ENCODE measurements at places on chromosomes 7 and 10.

- DNase-seq = no peak
Measured at GRCh38 chr7:150432915-150433892, 17.2 kb upstream of the GIMAP8 start.

GRCh38 chr10:132245056-132245455 is 58.3 kb downstream of the DPYSL4 start:
- no peak for DNase-seq

DNA sequence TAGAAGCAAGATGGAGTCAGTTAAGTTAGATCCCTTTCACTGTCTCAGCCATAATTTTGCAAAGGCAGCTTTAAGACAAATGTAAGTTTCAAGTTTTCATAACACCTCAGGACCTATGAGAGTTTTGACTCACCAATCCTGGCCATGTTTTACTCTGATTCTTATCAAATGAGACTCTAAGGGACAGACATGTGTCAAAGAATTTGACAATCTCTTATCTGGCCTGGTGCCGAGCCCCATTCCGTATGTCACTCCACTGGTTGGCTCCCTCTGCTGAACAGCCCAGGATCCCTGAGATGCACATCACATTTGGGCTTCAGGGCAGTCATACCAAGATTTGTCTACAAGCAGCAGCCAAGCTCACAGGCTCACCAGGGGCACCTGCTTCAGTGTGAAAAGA is 187.6 kb upstream of the STK17A start:
- no peak for DNase-seq

- DNase-seq = no peak
Measured at GRCh38 chr10:3571310-3571825, 213.6 kb downstream of the KLF6 start.

DNA sequence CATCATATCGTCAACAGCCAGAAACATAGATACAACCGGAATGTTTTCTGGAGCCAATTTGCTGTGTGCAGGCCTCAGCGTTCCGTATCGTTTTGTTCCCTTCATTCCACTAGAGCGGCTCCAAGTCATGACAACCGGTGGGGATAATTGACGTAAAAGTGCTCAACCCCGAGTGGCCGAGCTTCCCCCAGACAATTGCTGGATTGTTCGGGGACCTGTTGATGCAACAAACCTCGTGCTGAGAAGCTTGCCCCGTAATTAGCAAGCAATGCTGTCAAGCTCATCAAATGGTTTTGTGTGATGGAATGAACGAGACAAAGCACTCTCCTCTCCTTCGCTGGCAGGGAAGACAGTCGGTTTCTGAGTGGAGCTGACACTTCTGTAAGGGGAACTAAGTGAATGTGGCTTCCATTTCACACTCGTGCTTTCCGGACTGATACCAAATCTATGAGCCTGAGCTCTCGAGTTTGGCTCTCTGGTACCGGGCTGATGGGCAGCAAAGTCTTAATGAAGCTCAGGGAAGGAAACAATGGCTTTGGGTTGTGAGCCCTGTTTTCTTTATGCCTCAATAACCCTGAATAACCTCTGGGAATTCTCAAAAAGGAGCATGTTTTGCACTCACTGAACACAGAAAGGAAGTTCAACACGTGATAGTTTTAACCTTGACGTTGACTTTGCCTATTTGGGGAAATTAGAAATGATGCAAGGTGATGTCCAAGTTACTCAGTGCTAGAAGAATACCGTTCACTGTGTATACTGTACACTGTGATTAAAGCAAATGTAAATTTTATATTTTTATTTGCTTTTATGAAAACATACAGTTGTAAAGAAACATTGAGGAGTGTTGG is 220.5 kb downstream of the BAMBI start:
- DNase-seq = no peak

GRCh38 chr7:88922944-88923343 is 127.4 kb upstream of the TEX47 start:
- no peak for DNase-seq

DNA sequence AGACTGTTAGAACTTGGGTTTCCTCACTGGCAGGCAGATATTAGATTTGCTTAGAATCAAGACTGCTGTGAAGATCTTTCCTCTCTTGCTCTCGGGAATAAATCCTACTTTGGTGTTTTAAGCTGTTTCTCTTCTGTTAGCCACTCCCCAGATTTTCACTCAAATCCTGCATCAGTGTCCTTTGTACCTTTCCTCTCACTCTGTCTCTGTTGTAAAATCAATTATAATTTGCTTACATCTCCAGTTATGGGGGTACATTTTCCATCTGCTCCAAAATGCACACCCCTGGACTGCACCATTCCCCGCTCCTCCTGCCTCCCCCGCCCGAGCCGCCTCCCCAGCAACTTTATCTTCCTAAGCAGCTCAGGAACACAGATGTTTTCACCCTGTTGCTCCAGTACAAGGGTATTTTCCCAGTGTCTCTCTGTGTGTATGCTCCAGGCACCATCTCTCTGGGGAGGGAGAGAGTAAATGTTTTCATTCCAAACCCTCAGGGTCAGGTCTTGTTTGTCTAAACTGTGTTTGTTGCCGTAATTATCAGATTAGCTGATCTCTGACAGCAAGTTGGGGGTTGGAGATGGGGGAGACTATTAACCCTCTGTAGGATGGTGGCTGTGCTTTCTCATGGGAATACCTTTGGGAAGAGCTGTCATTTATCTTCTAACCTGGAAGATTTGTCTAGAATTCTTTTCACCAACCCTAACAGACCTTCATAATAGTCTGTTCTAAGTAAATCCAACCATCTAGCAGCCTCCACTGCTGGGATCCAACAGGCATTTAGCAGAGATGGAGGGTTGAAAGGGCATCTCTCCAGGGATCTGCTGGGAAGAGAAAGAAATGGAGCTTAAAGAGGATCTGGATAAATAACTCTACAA is 20.4 kb upstream of the GOT1 start:
- DNase-seq = no peak

DNA sequence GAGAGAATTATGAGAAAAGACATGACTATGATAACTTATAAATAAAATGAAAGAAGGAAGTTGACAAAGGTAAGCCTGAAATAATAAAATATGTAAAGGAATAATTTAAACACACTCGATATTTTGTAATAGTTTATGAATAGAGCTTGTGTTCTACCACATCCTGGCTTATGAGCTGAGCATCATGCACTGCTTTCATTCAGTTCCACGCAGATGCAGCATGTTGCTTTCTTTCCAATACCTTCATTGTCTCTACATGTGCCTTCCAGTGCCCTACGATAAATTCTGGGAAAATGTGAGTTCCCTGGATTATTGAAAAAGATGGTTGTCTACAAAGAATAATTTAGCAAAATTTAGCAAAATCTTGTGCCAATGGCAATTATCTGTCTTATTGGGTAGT is 398.9 kb upstream of the SEMA3C start:
- DNase-seq = no peak

GRCh38 chr7:150357771-150358427 is 10.7 kb upstream of the REPIN1 start:
- DNase-seq = no peak

- DNase-seq = no peak
Measured at GRCh38 chr7:78683566-78683965, 769.9 kb downstream of the MAGI2 start.

DNA sequence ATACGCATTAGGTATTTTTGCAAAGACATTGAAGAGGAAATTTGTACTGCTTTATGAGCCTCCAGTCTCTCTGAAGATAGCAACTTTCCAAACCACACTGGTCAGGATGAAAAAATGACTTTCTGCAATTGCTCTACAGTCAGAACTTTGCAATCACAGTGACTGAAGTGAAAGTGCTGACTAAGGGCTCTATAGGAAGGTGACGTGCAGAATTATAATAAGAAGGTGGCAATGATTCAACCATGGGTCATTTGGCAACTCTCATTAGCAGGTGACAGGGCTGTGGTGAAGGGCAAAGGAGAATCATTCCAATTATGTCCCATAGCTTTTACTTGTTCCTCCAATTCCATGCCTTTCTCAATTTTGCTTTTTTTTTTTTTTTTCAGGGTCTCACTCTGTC is 311.0 kb downstream of the ANKRD30A start:
- no peak for DNase-seq

GRCh38 chr10:22391600-22391999 is 46.3 kb downstream of the SPAG6 start:
- DNase-seq = no peak

DNA sequence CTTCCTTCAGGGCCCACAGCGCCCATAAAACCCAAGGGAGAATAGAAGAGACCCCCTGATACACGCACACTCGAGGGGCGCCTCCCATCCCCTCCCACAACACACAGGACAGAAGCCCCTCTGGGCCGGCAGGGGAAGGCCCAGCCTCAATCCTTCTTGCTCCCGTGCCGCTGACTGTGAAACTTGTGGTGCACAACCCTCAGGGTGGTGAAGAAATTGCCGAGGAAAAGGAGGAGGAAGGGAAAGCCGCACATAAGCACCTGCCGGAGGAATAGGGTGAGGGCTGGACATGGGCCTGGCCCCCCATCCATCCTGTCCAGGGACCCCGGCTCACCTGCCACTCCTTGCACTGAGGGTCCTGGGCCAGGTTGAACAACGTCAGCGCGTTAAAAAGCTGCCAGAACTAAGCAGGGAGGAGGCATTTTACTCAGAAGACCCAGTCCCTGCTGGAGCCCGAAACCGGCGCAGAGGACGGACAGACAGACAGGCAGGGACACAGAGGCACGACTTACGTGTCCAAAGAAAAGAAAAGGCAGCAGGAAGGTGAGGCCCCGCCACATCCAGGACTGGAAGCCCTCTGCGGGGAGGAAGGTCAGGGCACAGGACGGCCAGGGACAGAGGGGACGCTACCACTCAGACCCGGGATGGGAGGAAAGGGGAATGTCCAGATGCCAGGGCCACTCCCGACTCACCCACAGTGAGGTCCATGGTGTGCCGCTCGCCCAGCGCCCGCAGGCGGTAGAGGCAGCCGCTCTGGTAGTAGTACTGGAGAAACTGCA is 7.2 kb downstream of the TMEM120A start:
- no peak for DNase-seq

GRCh38 chr10:132876993-132877431 is 65.4 kb downstream of the CFAP46 start:
- DNase-seq = no peak

DNA sequence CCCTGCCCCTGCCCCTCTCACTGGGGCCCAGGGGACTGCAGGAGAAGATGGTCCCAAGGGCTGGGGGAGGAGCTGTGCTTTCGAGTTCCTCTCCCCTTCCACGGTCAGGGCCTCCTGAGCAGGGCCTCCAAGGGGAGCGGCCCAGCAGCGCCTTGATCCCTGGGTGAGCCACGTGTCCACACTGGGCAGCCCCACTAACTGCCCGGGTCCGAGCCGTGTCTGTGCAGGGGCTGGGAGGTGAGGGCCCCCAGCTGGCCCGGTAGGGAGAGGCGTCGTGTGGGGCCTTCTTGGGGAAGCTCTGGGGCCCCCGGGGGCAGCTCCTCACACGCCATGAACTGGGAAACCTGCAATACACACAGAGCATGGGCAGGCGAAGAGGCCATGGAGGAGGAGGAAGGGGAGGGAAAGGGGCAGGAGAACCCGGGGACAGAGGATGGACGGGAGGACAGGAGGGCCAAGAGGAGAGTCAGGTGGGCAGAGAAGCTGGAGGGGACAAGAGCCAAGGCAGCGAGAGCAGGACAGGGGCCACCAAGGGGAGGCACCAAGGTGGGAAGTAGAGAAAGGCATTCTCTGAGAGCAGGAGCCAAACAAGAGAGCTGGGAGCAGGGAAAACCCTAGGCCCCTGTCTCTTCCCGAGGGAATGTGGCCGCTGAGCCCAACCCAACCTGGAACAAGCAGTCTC is 32.8 kb downstream of the KCNH2 start:
- DNase-seq = no peak

DNA sequence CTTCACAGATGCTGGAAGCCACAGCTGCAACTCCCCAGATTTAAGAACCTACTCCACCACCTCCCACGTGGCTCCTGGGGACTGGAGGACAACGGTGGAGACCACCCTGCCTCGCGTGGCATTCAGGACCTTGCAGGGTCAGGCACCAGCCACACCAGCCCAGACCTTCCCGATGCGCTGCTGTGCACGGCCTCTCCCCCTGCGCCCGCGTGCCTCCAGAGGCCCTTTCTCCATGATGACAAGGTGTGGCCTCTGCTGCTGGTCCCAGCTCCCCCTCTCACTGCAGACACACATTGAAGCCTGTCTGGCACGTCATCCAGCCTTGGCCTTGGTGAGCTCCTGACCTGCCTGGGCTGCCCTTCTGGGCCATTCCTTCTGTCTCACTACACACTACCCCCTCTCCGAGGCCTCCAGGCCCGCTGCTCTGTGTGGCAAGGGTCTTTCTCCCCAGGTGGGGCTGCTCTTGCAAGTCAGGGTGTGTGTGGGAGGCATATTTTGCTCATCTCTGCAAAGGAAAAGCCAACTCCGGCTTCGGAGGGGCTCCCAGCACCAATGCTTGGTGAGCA is 254.8 kb downstream of the MAD1L1 start:
- DNase-seq = no peak

DNA sequence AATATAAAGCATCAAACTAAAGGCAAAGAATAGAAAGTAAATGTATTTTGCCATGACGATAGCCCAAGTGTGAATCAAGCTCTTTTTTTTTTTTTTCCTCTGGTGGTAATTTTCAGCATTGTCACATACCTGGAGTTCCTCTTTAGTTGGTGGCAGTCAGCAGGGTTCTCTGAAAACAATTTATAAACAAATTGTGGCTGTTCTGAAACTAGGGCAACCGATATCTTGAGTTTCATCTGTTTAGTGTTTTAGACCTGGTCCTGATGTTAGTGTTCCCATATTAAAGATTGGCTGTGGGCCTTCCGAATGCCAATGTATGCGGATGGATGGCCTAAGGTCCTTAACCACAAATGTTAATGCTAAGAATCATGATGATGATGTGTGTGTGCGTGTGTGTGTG is 713.1 kb downstream of the GATA3 start:
- no peak for DNase-seq

DNA sequence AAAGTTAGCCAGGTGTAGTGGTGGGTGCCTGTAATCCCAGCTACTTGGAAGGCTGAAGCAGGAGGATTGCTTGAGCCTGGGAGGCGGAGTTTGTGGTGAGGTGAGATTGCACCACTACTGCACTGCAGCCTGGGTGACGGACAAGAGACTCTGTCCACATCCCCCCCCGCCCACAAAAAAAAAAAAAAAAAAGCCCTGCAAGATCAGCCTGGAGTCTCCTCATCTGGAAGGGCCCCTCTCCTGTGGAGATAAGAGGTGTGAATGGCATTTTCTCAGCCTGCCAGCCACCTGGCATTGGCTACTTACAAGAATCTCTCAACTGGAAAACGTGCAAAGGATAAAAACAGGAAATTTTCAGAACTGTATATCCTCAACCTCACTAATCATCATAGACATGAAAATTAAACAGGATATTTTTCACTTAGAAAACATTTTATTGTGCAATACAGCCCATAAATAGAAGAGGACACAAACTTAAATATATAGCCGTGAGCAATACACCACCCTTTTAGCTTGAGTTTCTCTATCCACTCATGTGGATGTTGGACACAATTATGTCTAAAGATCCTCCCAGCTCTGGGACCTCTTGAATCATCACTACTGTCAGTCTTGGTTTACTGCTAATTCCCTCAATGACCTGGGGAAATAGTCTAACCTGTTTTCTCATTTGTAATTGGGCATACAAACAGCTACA is 11.3 kb upstream of the TSPAN15 start:
- DNase-seq = no peak

DNA sequence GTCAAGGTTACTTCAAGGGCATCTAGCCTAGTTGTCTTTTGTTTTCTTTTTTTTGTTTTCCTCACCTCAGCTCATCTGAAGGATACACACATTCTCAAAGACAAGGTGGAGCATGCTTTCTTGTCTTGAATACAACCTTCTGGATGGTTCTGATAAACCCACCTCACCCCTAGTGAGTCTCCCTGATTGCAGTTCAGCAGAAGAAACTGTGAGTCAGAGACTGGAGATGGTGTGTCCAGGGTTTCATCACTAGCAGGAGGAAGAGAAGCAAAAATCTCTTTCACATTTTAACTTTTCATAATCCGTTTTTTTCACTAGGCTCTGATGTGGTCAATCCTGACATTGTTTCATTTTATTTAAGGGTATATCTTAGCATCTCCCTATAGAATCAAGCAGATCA is 143.0 kb upstream of the NRBF2 start:
- DNase-seq = no peak
